HuH-7 (cell line): ENCODE measurements at places on chromosomes 5 and 9.

- no peak for DNase-seq
Observed at GRCh38 chr9:113427629-113428028, 17.1 kb downstream of the C9orf43 start.

GRCh38 chr5:79547982-79548381 is 34.0 kb upstream of the HOMER1 start:
- DNase-seq = no peak

GRCh38 chr5:169100735-169101075 is 200.2 kb downstream of the SLIT3 start:
- no peak for DNase-seq

GRCh38 chr9:75438716-75439115 is 350.4 kb downstream of the OSTF1 start:
- DNase-seq = no peak

- DNase-seq = no peak
Observed at GRCh38 chr5:35331956-35332950, 102.0 kb upstream of the PRLR start.

DNA sequence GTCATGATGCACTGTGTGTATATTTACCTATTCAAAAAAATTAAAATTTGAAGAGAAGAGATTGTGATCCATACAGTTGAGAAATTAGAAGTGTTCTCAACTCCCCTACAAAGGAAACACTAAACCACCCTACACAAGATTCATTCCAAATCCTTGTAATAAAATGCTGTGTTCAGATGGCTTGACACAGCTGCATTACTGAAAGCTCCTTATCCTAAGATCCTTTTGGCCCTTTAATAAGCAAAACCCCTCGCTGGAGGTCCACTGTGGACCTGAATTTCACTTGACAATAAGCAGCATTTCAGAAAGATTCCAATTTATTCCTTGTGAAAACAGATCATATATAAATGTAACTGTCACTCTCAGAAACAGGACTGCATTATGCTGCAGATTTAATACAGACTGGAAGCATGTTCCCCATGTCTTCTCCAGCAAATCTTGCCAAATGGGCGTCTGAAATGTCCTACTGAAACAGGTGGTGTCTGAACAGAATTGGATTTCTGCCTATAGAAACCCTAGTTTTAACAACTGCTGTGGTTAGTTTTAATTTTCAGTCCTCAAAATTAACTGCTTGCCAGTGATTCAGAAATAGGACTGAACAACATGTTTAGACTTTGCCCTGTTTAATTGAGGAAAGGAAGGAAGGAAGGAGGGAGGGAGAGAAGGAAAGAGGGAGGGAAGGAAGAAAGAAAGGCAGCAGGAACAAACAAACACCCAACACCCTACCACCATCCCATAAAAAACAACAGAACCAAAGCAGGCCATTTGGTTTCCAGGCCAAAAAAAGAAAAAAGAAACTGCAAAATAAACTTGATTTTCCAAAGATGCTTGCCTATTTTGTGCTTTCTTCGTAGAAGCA is 179.6 kb downstream of the MLLT3 start:
- no peak for DNase-seq
